ENCODE measurements at places on chromosomes 16 and 17.
A peak's percentile ranks its signal among the peaks of the same experiment; 100 is the strongest.

DNA sequence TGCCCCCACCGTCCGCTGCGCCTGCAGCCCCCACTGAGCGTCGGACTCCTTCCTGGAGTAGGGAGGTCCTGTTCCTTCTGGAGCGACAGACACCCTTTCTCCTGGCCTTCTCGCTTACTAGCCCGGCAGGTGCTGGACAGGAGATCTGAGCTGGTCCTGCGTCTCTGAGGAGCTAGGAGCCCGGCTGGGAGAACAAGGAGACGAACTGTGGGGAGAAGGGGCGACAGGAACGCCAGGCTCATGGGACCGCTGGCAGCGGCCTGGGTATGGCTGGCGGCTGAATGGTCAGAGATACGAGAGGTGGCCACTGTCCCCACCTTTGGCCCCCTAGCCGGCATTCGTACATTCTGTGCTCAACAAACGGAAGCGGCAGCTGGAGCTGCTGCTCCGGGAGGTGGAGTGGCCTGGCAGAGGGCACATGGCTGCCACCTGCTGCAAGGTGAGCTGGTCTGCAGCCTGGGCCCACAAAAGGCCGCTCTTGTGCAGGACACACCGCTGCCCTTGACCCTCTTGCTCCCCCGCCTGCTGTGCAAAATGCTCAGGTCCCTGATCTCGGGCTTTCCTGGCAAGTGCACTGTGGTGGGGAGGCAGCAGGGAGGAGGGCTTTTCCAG, 2066.7 kb downstream of the TP53TG3F start:
- no peak for DNase-seq

DNA sequence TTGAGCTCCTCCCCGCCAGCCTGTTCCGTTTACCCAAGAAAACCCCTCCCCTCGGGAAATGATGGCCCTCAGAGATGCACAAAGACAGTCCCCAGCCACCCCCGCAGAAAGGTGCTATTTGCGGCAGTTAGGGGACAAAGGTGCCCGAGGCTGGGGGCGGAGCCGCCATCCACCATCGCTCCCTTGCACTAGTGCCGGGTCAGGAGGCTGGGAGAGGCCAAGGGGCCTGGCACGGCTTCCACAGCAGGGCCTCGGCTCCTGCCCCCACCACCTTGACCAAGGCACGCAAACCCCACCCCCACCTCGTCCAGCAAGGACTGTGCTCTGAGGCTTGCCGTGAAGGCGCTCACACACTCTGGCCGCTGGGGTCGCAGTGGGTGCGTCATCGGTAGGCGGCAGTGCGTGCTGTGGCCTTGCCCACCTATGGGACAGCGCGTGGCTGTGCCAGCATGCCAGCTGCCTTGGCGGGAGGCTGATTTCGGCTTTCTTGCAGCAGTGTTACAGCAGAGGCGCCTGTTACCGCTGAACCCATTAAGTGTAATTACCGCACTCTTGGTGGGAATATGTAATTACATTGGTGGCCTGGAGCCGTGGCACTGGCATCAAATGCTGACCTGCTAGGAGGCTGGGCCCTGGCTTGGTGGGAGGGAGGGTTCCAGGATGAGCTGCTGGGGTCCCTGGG, 31.8 kb downstream of the TPSG1 start:
- peak; percentile 86 for DNase-seq

- no peak for DNase-seq
Observed at GRCh38 chr16:14309001-14309886, 238.1 kb downstream of the MRTFB start.

DNA sequence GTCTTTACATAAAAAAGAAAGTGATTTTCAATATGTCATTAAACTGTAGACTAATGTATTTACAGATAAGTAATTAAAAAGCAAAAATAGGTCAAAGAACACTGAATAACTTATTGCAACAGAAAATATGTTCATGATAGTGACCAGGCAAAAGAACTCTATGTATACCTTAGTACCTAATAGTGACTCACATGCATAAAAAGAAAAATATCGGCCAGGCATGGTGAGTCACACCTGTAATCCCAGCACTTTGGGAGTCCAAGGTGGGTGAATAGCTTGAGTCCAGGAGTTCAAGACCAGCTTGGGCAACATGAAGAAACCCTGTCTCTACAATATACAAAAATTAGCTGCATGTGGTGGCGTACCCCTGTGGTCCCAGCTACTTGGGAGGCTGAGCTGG, 33.0 kb upstream of the TOM1L1 start:
- no peak for DNase-seq

GRCh38 chr16:4767872-4768548, 1.0 kb upstream of the ZNF500 start:
- DNase-seq, result no peak

DNA sequence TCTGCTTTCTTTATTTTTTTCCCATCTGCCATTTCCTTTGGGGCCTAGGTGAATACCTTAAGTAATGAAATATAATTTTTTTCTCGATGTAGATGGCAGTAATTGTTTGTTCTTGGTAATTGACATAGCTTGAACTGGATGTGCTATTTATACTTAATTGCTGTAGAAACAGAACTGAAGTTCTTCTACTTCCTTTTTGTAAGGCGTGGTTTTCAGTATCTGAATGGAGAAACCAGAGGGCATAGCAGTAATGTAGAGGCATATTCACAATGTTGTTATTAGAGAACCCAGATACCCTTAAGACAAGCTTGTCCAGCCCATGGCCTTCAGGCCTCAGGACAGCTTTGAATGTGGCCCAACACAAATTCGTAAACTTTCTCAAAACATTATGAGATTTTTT, 16.4 kb downstream of the ATP6V0A1 start:
- no peak for DNase-seq

- DNase-seq, result no peak
Observed at GRCh38 chr17:14353861-14354474, 53.1 kb downstream of the HS3ST3B1 start.

GRCh38 chr17:46190763-46191162, 2.5 kb downstream of the KANSL1 start:
- DNase-seq, result no peak

DNA sequence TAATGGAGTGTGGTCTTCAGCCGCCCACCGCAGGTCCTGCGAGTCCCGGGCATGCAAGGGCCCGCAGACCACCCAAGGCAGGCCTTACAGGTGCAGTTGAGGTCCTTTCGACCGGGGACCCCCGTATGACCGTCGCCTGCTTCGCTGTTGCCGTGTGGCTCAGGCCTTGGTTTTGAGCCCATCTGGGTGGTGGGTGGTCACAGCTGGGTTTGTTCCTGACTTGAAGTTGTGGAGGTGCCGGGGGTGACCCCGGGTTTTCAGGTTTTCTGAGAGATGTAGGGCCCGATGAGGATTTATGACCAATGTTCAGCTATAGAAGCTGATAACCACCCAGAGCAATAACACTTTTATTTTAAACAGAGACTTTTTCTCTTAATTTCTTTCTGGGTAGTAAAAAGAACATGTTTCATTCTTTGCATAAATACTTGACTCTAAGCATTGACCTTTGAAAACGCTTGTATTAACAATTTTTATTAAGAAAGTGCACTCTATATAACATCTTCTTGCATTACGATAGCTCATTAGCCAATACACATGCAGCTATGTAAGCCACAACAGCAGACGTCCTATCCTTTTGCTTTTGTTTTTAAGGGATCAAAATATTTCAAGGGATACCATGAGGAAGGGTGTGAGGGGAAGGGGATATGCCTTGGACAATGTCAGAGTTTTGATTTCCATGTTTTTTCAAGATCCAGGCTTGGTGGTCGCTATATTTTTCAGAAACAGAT, 1.9 kb downstream of the FOXL1 start:
- no peak for DNase-seq

GRCh38 chr17:67211742-67212141, 33.3 kb downstream of the HELZ start:
- DNase-seq, result no peak

DNA sequence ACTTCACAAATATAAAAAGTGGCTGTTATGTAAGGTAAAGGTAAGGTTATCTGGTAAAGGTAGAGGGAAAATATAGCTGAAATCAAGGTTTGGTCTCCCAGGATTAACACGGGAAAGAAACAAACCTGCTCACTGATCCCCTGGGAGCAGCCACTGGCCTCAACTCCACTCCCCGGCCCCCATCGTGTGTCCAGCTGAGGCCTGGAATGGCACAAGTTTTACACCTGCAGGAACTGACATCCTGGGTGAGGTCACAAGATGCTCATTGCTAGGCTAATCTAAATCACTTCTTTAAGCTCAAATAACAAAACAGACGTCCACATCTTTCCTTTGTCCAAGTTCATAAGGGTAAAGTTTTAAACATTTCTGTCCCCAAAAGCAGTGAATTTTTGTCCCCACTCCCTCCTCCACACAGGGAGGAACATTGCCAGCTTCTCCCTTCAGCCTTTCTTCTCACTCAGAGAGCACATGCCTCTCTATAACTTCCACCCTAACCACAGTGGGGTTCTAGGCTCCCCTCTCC, 46.3 kb downstream of the ERN1 start:
- no peak for DNase-seq

DNA sequence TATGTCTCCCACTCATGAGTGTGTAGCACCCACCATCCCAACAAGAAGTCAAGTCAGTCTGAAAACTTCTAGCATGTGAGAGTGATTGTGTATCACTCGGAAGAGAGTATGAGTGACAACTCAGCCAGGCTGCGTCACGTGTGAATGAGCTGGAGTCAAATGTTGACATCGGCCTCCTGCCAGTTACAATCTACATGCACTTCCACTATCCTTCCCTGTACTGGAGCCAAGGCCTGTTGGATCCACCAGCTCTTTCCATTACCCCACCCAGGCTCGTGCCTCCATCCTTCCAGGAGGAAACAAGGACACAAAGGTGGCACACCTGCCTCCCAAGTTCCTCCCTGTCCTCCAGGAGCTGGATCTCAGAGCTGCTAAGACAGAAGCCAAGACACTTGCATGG, 64.5 kb downstream of the ASIC2 start:
- DNase-seq, result no peak

GRCh38 chr16:57997176-57997527, 3.3 kb downstream of the ZNF319 start:
- DNase-seq, result no peak

GRCh38 chr16:85708338-85708737, 19.6 kb upstream of the GINS2 start:
- DNase-seq, result no peak

DNA sequence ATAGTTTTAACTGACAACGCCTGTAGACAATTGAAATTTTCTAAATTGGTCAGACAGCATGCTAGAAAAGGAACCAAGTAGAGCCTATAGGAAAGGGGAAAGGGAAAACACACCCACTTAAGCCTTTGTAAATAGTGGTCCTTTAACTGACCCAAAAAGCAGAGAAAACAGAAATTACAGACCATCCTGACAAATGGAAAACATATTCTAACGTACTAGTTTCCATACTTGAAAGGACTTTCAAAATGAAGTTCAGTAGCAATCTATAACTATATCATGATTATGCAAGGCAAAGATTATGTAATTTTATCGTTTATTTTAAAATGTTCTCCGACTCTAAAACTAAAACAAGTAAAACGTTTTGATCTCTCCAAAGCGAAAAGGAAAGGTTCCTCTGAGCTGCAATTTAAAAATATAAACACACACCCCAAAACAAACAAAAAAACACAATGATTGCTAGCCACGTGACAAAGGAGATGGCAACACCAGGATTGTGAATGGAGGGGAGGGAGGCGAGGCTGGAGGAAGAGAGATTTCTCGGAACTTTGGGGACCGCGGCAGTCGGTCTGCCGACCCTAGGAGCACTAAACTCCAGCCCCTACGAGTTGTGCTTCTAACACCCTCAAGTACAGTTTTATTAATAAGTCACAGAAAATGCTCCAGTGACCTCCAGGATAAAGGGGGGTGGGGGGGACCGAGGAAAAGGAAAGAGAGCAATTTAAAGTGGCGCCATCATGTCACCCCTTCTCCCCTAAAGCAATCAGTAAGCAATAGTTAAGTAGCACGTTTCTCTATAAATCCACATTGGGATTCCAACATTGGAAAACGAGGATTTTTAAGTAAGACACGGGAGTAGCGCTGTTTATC, 1.7 kb downstream of the KANSL1 start:
- no peak for DNase-seq

GRCh38 chr17:73138541-73139138, 26.2 kb upstream of the SSTR2 start:
- DNase-seq, result no peak

DNA sequence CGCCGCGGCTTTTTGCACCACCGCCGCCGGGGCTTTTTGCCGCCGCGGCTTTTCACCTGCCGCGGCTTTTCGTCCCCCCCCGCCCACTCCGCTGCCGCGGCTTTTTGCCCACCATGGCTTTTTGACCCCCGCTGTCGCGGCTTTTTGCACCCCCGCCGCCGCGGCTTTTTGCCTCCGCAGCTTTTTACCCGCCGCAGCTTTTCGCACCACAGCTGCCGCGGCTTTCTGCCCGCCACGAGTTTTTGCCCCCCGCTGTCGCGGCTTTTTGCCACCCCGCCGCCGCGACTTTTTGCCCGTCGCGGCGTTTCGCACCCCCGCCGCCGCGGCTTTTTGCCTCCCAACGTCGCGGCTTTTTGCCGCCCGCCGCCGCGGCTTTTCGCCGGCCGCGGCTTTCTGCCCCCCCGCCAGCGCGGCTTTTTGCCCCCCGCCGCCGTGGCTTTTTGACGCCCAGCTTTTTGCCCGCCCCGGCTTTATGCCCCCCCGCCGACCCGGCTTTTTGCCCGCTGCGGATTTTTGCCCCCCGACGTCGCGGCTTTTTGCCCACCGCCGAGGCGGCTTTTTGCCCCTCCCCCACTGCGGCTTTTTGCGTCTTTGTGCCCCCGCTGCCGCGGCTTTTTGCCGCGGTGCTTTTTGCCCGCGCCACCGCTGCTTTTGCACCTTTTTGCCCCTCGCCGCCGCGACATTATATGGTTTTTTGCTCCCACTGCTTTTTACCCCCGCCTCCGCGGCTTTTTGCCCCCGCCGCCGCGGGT, 1343.6 kb downstream of the TP53TG3F start:
- no peak for DNase-seq

DNA sequence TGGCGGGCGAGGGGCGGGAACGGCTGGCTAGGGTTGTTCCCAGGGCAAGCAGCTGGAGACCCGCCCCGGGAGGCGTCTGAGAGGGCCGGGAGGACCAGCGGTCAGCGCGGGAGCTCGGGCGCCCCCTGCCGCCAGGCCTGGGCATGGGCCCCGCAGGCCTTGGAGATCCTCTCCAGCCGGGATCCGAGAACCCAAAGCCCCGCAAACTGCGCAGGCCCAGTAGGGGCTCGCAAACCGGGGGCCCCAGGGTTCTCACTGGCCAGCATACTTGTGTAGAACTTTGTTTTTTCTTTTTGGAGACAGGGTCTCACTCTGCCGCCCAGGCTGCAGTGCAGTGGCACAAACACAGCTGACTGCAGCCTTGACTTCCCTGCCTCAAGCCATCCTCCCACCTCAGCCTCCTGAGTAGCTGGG, 20.8 kb upstream of the ZNF423 start:
- no peak for DNase-seq

DNA sequence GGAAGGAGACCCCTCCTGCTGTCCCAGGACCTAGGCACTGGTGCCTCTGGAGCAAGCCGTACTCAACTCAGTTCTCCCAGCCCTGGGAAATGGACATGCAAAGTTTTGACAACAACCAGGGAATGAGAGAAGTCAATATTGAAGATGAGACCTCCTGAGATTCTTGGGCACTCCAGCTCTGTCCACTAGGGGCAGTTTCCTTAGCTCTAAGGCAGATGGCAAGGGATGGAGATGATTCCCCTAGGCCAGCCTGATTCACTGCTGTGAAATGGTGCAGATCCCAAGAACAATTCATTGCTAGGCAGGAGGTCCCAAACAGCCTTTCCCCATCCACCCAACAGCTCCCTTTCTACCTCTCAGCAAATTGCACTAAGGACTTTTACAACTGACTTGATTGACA, 20.5 kb upstream of the SDR42E2 start:
- no peak for DNase-seq

Measured in NCI-H1417 treated with DMSO at 0.1 percent for 48 hours (cell line).